ENCODE measurements at places on chromosomes 4 and X. TPM values are rescaled to one million over a fixed set of nuclear protein-coding genes. Genes with fewer than 3 reads are reported as not detected.

GRCh38 chr4:152591876-152592275 is 56.0 kb upstream of the FBXW7 start:
- DNase-seq = no peak

DNA sequence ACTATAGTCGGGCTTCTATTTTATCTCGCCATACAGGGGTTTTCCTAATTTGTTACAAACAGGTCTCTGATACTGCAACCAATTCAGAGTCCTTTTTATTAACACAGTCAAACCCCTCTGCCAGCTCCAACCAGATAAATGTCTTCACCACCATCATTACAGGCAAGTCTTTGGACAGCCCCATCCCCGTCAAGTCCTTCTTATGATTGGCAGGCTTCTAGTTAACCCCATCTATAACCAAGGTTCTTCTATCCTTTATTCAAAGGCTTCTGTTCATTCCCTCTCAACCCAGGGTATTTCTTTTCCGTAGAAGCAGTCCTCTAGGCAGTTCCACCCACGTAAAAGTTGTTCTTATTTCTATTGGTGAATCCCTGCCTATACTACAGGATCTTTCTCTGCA is 29.9 kb upstream of the FOXR2 start:
- no peak for DNase-seq

GRCh38 chrX:150062292-150063137 is 124.2 kb upstream of the EOLA2 start:
- no peak for DNase-seq

DNA sequence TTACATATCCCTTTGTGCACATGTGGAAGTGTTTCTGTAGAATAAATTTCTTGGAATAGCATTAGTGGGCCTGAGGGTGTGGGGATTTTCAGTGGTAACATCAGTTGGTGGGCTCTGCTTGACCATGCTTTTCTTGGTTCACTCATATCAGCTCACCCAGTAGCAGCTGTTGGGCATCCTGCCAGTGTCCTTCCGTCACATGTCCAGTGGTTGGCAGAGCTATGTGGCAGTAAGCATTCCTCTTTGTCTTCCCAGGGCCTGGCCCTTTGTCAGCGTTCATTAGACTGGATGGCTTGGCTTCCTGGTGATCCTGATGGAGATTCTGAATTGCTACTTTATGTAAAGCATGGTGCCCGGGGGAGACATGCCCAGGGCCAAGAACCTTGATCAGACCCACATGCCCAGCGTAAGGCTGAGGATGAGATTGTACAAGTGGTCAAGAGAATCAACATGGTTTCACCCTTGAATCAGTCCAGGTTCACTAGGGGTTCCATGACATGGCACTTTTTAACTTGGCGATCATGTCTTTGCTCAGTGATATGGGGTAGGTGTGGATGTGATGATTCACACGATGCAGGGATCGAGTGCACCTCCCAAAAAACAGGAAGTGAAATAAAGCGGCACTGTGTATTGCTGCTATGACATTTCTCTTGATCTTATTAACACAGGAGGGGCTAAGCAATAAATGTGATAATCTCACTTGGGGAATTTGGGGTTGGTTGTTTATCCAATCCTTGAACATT is 72.1 kb upstream of the IGFBP7 start:
- no peak for DNase-seq

GRCh38 chrX:139113708-139114107 is 402.2 kb upstream of the FGF13 start:
- DNase-seq = no peak

GRCh38 chr4:156000491-156000890 is 46.8 kb upstream of the CTSO start:
- DNase-seq = no peak

- DNase-seq = no peak
Measured at GRCh38 chr4:13821522-13821921, 194.0 kb upstream of the BOD1L1 start.

- no peak for DNase-seq
Measured at GRCh38 chrX:11836284-11836683, 78.2 kb downstream of the MSL3 start.

GRCh38 chr4:121100093-121100775 is 27.9 kb upstream of the NDNF start:
- no peak for DNase-seq

- no peak for DNase-seq
Measured at GRCh38 chrX:33808636-33809035, 323.5 kb downstream of the FAM47A start.

DNA sequence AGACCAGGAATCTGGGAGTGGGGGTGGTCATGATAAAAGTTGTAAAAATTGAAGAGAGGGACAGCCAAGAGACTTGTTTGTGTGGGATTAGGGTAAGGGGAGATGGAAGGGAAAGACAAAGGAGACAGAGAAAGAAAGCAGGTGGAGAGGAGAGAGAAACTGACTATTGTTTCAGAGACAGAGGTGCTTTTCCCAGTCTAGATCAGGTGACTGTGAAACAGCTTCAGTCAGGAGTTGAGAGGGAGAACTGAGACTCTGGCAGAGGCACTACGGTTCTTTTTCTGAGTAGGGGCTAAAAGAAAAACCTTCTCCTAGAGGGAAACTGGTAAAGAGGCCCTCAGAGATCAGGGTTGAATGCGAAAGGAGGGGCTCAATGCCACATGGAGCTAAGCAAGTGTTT is 106.4 kb downstream of the KDR start:
- DNase-seq = no peak

DNA sequence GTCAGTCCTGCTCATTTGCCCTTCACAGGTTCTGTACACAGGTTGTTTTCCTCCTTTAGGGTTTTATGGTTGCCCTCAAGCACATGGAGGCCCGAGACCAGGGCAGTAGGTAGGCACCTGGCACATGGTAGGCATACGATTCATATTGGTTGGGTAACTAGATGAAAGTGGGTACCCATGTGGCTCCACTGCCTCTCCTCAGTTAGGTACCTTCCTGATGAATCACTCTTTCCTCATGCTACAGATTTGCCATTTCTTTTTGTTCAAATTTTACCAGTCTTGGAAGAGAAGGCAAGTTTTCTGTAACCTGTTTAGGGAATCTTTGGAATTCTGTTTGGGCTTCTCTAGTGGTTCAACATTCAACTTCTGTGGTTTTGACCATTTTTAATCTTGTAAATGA is 121.3 kb downstream of the FHIP1A start:
- no peak for DNase-seq

- DNase-seq = no peak
Measured at GRCh38 chr4:10124167-10124930, 7.8 kb upstream of the WDR1 start.

GRCh38 chr4:142519342-142519741 is 326.8 kb downstream of the INPP4B start:
- DNase-seq = no peak

GRCh38 chr4:176238157-176238610 is 30.8 kb downstream of the ASB5 start:
- no peak for DNase-seq

- no peak for DNase-seq
Measured at GRCh38 chr4:120694973-120695372, 227.6 kb downstream of the PRDM5 start.

DNA sequence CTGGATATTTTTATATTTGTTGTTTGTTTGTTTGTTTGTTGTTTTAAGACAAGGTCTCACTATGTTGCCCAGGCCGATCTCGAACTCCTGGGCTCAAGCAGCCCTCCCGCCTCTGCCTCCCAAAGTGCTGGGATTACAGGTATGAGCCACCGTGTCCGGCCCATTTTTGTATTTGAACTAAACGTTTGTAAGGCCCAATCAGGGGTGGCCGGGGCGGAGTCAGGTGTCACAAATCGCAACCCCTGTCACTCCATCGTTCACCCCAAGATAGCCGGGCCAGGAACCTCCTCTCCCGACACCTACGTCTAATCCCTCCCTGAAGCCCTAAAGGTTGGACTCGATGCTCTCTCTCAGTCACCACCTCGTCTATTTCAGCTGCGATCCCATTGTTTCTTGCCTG is 722 bp upstream of the EFHC2 start:
- DNase-seq = peak; percentile 59

DNA sequence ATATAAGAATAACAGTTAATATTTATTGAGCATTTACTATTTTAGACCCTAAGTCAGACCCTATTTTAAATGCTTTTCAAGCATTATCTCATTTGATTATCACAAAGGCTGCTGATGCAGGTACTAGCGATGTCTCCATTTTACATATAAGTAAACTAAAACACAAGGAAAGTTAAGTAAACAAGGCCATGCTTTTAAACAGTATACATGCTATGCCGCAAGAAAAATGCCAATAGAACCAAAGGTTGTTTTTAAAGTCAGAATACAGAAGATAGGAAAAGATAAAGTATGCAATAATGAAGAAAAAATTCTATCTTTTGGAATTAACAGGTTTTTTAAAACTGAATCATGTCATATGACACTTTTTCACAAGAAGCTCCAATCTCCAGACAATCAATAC is 26.2 kb downstream of the RFC1 start:
- no peak for DNase-seq

DNA sequence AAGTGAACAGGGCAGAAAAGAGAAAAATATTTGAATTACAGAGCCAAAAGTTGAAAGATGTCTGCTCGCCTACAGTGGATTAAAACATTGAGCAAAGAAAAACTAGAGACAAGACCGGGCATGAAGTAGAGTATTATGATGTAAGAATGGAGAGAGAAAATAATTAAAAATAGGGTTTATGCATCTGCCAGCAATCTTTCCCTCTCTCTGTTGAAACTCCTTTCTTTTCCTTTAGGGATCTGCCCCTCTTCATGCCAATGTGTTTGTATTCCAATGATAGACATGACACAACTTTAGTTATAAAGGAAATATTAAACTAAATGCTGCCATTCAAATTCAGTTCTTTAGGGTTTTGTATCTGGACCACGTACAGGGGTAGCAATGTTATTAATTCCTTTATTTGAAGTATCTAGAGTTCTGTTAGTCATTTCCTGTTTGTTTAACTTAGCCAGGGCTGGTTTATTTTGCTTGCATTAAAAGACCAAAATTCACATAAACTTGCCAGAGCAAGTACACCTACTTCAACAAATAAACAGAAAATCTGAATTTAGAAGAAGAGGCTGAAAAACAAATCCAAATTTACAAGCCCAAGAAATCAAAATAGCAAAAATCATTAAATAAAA is 202.6 kb downstream of the SPOCK3 start:
- no peak for DNase-seq

DNA sequence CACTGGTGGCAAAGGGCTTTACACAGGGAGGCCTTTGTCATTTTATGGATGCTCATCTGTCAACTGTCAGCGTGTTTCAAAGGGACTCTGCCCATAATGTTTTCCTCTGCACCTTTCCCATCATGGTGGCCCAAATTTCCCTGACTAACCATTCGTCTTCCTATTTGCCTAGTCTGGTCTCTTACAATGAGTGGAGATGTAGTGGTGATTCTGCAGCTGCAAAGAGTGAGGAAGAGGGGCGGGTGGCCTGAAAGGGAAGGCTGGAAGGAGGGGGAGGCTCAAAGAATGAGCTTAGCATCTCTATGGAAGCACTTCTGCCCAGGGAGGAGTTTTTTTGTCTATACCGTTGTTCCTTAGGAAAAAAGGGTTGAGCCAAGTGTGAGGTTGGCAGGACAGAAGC is 447.5 kb downstream of the NKX6-1 start:
- no peak for DNase-seq

GRCh38 chrX:151929126-151929525 is 16.4 kb downstream of the MAGEA4 start:
- DNase-seq = no peak

The PABPC5 gene
- not detected for total RNA-seq

The GC gene
- total RNA-seq = not detected

The MUC7 gene
- total RNA-seq = not detected

The CFP gene
- 1.8 TPM for total RNA-seq

The SRPX gene
- total RNA-seq = not detected

The UGT8 gene
- total RNA-seq = 0.49 TPM

The NAT8L gene
- total RNA-seq = 0.55 TPM

The IL9R gene
- total RNA-seq = 3.9 TPM
